Stimulated activated CD8-positive, alpha-beta memory T cell treated with anti-CD3 and anti-CD28 coated beads, Interleukin-4, amount 100 ng/mL, for 1 hour (primary cell): ENCODE measurements at places on chromosomes 16 and 17.

- DNase-seq = peak; percentile 32
These were observed 57.9 kb upstream of the CACNG4 start for GRCh38 chr17:66906321-66907278.

GRCh38 chr17:29874931-29875596, 55.0 kb downstream of the SSH2 start:
- DNase-seq = no peak

- no peak for DNase-seq
These were observed 336.4 kb downstream of the SEC14L1 start for GRCh38 chr17:77476931-77477805.

DNA sequence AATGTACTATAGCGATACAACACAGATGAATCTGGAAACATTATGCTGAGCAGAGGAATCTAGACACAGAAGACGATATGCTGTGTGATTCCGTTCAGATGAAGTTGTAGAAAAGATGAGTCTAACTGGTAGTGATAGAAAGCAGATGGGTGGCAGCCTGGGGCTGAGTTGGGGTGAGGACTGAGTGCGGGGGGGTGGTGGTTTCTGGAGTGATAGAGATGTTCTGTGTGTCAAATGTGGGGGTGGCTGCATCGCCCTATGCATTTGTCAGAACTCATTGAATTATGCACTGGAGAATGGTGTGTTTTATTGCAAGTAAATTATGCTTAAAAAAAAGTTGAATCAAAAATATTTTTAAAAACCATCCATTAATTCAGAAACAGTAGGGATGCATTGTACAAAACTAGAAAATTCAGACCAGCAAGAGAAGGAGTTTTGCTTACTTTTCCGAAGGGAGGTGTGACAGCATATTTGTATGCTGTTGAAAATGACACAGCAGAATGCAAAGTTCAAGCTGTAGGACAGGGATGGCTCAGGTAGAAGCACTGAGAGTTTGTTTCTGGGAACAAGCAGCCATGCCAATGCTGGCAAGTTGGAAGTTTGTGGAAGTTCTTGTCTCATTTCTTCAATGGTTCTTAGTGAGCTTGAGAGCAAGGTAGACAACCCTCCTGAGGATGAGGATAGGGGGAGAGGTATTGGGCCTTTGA, 13.0 kb upstream of the DRG2 start:
- no peak for DNase-seq

GRCh38 chr16:88344411-88345030, 38.2 kb upstream of the ZNF469 start:
- no peak for DNase-seq

- DNase-seq = no peak
These were observed 432.5 kb downstream of the CDH13 start for GRCh38 chr16:83059237-83059636.
